Fibroblast of the aortic adventitia (primary cell): ENCODE measurements at places on chromosomes 2 and 18.

DNA sequence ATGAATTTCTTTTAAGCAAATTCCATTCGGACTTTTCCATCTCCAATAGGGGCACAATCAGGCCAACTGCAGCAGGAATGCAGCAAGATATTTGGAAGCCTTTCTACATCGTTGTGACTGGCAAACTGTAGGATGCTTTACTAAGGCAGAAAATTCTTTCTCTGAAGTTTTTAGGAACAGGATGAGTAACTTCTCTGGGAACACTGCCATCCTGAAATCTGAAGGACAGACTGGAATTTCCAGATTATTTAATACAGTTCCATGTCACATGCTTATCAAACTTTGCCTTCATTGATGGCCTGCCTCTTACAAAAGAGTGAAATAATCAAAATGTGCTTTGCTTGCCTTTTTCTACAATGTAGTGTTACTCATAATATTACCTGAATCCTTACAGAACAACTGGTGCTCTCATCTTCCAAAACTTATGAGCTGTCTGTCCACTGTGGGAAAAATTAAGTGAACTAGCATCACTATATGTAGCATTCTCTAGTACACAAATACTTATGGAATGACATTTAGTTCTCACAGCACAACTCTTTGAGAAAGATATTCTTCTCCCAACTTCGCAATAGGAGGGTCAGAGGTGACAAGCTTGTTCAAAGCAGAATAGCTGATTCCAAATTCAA, 32.0 kb upstream of the MAP2 start:
- peak; percentile 77 for DNase-seq

- peak; percentile 90 for DNase-seq
Observed at GRCh38 chr2:235238537-235238936, 255.3 kb upstream of the AGAP1 start.

GRCh38 chr2:240615820-240616547, 9.3 kb upstream of the GPR35 start:
- DNase-seq: no peak

DNA sequence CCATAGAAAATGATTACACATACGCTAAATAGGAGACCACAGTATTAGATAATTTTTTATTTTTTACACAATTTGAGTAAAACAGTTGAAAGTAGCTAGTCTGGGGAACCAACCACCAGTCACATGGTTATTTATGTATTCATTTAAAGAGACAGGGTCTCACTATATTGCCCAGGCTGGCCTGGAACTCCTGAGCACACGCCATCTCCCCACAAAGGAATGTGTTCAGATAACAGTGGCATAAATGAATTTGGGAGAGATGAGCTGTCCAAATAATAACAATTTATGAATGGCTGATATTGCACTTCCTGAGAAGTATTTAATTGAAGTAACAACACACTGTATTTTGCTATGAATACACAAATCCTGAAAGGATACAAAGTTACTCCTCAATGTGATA, 39.7 kb downstream of the KIDINS220 start:
- peak; percentile 14 for DNase-seq

DNA sequence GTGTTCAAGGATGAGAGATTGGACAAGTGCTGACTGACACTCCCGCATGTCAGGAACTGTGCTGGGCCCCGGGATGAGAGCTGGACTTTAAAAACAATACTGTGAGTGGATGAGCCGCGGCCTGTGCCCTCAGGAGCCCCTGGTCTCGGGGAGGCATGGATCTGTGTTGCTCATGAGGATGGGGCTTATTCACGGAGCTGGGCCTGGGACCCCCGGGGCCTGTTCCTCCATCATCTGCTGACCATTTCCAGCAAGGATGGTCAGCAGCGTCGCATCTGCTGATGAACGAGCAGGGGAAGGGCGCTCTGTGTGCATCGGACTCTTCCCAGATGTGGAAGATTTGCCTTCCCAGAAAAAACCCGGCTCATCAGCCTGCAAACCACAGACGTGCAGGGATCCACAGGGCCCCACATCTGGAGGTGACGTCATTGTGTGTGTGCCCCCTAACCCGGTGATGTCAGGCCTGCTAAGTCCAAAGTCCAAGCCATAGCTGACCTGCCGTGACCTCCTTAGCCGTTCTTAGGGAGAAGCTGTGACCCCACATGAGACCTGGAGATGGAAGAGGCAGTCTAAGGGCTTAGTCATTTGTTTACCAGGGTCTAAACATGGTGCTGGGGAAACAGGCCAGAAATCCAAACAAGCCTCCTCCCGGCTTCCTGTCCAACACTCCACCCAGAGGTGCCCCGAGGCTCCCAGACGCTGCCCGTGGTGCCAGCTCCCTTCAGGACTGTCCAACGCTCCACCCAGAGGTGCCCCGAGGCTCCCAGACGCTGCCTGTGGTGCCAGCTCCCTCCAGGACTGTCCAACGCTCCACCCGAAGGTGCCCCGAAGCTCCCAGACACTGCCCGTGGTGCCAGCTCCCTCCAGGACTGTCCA, 143.9 kb downstream of the PXDN start:
- DNase-seq: no peak

- no peak for DNase-seq
Observed at GRCh38 chr2:96117701-96118588, 1.6 kb upstream of the ADRA2B start.
